Cortex of kidney (tissue), 1 donor: ENCODE measurements at places on chromosomes 2 and 18.

DNA sequence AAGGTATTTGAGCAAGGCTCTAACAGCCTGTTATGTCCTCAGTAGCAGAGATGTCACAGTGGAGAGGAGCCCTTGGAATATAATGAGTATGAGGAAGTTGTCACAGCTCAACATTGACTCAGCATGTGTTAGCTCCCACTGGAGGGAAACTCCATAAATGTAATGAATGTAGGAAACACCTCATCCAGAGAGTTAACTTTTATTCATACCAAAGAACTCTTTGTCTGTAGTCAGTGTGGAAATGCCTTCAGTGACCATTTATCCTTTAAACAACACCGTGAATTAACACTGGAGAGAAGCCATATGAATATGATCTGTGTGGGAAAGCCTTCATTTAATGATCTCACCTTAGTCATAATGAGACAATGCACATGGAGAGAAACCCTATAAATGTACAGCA, 59.7 kb downstream of the CYP1B1 start:
- no peak for DNase-seq

DNA sequence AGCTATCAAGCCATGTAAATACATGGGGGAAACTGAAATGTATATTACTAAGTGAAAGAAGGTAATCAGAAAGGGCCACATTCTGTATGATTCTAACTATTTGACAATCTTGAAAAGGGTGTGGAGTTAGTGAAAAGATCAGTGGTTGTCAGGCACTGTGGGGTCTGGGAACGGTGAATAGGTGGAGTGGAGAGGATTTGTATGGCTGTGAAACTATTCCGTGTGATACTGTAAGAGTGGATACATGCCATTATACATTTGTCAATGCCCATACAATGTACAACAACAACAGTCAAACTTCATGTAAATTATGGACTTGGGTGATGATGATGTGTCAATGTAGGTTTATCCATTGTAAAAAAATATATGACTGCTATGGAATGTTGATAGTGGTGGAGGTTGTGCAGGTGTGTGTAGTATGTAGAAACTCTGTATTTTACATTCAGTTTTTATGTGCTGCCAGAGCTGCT, 1116.2 kb downstream of the SUCLG1 start:
- no peak for DNase-seq

GRCh38 chr18:60593249-60593648, 220.7 kb upstream of the MC4R start:
- DNase-seq = no peak

DNA sequence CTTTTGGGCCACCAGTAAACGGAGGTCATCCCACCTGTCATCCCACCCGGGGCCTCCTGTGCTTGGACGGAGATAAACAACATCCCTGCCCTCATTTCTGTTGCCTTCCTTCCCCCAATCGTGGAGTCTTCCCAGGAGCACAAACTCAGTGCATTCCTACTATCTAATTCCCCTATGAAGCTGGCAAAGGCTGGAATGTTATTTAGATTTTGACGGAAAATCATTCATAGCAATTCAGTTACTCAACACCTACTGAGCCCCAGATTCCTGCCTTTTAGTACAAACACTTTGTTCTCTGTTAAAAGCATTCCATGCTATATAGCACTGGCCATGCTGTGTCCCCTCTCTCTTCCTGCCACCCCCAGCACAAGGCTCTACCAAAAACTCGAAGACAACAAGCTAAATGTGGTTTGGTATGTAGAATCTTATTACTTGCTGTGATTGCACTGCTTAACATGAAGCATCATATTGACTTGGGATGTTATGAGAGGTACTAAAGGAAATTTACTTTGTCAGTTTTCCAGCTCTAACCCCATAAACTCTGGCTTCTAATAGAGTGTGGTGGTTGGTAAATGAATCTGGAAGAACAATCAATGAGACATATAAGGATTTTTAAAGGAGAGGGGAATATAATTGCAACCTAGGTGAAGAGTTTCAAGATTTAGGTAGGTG, 32.3 kb upstream of the IMPA2 start:
- DNase-seq = no peak

GRCh38 chr2:205687641-205687956, 5.3 kb downstream of the NRP2 start:
- DNase-seq = no peak

DNA sequence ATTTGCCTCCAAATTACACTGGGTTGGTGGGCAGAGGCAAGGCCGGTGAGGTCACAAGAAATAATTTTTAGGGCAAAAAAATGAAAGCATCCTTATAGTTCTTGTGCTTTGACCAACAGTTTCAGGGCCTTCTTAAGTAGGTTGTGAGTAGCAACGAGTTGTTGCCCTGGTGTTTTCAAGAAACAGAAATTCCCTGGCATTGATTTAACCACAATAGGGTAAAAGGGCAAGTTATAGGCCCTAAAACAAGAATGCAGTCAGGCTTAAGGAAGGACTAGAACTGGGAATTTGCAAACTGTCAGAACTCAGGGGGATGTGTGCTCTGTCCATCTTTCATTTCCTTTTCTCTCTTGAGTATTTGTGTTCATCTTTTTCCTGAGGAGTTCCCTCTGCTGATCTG, 46.1 kb upstream of the STPG4 start:
- DNase-seq = no peak

GRCh38 chr18:12106471-12106870, 12.8 kb downstream of the ANKRD62 start:
- no peak for DNase-seq

DNA sequence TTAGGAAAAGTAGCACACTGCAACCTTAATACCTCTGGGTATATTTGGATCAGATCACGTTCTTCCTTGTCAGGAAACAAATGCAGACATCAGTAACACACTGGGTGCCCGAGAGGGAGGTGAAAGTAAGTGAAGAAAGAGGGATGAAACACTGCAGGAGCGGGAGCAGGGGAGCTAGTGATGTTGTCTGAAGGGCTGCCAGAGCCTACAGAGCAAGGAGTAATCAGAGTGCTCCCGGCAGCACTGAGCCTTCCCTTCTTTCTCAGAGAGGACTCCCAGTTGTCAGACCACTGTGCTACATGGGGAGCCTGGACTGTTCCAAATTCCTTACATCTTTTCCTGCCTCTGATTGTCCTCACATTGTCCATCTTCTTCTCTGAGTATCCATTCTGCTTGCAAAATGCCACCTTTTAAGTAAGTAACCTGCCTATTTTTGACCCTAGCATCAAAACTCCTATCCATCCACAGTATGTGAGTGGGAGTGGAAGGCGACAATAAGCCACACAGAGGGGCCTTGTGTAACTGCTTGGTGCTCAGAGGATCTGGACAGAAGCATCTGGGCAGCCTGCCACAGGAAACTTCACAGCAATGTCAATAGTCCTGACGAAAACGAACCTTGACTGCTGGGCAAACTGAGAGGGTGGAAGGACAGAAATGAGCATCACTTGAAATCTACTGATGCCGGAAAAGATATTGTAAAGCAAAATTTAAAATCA, 10.8 kb upstream of the NAB1 start:
- DNase-seq = no peak

- DNase-seq = no peak
Measured at GRCh38 chr18:48982266-48982665, 31.5 kb upstream of the SMAD7 start.
